ENCODE measurements at places on chromosomes 5 and 9.

DNA sequence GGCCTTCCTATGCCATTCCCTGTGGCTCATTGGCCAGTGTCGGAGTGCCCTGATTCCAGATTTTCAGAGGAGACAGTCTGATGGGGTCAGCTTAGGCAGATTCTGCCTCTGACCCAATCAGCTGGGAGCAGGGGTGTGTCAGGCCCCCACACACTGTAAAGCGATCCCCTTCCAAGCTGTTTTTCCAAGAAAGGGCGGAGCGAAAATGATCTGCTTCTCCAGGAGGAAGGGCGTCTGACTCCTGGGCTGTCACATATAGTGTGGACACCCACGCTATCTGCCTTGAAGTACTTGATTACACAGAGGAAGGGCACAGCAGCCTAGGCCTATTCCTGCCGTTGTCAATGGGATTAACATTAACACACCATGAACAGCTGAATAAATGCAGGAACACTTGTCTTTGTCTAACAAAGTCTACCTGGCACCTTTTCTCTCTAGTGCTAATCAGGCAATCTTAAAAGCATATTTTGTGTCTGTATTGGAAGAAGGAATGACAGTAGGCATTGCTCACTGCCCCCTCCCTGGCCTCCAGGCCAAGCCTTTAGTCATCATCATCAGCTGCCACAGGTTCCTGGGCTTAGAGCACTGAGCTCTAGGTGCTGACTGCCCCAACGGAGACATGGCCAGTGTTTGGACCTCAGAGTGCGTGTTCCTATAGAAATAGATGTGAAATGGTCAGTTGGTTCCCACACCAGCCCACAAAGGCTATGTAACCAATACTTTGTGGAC lies 218.7 kb downstream of the MELK start:
- DNase-seq = peak; percentile 80

GRCh38 chr5:134537297-134537696 lies 11.8 kb downstream of the JADE2 start:
- DNase-seq = no peak

DNA sequence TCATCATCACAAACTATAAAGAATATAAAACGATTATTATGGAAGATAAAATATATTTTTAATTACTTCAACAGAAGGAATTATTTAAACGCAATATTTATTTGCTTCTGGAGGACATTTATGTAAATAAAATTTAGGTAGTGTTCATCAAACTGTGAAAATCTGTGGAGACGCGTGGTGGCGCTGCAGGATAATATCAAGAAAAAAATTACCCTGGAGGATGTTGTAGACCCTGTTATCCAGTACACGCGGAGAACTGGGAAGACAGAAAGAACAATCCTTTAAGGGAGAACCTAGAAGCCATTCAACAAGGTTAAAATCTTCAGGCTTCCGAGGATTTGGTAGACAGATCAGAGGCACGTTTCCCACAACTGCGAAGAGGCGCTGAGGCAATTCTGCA lies at the start of gene PCDHB12:
PCDHB12 (plus strand) TSS at position 242 of the 400 bp plus-strand sequence. CDS start 189 bp downstream, outside the sequence.
- no peak for DNase-seq

- no peak for DNase-seq
These were observed 23.0 kb upstream of the MTAP start for GRCh38 chr9:21779397-21779796.

- no peak for DNase-seq
These were observed 260.8 kb upstream of the TNC start for GRCh38 chr9:115378758-115379157.

- DNase-seq = peak; percentile 55
These were observed 624 bp downstream of the FBXW11 start for GRCh38 chr5:172005708-172006320.

DNA sequence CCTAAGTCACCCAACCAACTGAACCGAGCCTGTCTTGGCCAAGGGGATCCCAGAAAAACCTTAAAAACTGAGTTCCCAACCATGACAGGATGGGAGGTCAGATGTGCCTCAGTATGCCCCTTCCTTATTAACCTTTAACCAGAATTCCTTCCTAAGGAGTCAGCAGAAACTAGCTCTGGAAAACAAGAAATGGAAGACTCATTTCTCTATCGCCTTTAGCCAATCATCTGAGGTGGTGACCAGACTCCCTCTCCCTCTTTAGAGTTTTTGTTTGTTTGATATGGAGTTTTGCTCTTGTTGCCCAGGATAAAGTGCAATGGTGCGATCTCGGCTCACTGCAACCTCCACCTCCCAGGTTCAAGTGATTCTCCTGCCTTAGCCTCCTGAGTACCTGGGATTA lies 37.5 kb downstream of the SLC28A3 start:
- DNase-seq = no peak

- no peak for DNase-seq
These were observed 49.2 kb upstream of the FCN1 start for GRCh38 chr9:134966697-134967546.

DNA sequence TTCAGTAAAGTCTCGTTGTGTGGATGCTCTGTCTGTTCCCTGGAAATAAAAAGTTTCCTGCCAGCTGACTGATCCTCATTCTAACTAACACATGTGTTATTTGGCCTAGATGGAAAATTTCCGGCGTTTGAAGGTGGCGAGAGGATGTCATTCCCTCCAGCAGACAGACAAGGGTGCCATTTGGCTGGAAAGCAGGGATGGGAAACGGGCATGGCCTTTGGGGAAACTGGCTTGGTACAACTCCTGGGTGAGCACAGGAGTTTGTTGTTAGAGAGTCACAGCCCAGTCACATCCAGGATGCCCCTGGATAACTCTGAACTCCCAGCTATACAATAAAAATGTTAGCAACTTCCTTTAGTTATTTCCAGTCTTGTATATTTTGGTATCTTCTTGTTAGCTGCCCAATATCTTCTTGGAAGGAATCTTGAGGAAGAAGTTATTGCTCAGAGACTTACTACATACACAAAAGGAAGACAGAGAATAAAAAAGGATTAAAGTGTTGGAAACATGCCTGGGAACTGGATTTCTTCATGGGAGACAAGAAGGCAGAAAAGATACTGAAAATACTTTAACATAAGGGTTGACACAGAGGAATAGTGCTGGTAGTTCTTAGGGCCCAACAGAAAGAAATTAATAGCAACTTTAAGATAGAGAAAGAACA lies 41.9 kb downstream of the TEK start:
- no peak for DNase-seq

DNA sequence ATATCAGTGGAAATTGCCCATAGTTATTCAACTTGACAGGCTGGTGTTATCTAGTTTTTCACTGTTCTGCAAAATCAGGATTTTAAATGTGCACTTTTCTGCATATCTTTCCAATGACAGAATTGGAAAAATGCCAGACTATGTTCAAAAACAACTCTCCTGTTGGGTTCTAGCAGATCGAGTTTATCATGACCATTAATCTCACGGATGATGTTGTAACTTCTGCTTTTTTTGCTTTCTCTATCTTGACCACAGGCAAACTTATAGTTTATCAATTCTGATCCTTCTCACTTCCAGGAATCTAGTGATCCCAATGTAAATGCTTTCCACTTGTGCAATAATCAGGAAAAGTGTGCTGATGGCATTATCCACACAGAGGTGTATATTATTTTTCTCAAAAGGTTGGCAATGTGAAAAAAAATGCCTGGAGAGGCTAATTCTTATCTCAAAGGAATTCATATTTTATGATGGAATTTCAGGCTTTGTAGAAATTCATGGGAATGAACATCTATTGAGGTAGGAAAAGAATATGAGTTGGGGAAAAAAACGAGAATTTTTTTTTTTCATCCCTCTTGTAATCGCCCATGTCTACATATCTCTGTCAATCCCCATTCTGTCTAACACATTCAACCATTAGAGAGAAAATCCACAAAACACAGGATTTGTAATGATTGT lies 73.6 kb upstream of the DAB2 start:
- no peak for DNase-seq

GRCh38 chr5:58239045-58239444 lies 220.8 kb downstream of the PLK2 start:
- DNase-seq = no peak

GRCh38 chr5:57202811-57203210 lies 29.0 kb downstream of the GPBP1 start:
- DNase-seq = no peak

GRCh38 chr5:22560147-22560546 lies 293.0 kb downstream of the CDH12 start:
- no peak for DNase-seq

GRCh38 chr5:17978954-17979353 lies 344.7 kb downstream of the TAF11L14 start:
- DNase-seq = no peak

DNA sequence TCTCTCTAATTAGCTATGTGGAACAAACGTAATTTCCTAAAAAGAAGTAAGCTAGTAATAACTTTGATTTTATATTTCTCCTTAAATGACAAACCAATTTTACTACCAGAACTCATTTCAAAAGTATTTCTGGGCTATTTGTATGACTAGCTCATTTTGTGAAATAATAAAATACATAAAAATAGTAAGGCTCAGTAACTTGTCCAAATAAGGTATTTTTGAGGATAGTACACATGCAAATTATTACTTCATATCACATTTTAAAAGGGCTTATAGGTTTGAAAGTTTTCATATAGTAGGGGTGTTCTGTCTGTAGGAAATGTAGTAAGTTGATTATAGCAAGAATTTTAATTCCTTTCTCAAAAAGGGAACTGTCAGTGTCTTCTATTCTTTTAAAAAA lies 26.5 kb downstream of the C9orf85 start:
- DNase-seq = no peak

DNA sequence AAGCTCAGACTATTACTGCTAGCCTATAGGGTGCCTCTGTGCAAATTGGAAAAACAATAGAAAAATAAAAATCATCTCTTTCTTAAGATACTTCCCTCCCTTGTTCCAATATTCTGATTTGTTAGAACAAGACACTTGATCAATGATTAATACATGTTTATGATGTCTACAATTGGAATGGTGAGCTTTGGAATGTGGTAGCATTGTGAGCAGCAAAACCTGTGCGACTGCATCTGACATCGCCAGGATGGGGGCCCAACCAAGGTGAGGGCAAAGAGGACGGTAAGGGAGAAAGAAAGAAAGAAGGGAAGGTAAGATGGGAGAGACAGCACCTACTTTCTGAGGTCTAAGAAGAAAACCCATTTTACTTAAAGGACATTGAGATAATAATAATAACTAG lies 183.0 kb upstream of the TRIM32 start:
- DNase-seq = no peak

GRCh38 chr5:145362266-145362665 lies 472.9 kb downstream of the PRELID2 start:
- DNase-seq = no peak

GRCh38 chr5:146025114-146025680 lies 80.2 kb downstream of the PLAC8L1 start:
- DNase-seq = no peak

DNA sequence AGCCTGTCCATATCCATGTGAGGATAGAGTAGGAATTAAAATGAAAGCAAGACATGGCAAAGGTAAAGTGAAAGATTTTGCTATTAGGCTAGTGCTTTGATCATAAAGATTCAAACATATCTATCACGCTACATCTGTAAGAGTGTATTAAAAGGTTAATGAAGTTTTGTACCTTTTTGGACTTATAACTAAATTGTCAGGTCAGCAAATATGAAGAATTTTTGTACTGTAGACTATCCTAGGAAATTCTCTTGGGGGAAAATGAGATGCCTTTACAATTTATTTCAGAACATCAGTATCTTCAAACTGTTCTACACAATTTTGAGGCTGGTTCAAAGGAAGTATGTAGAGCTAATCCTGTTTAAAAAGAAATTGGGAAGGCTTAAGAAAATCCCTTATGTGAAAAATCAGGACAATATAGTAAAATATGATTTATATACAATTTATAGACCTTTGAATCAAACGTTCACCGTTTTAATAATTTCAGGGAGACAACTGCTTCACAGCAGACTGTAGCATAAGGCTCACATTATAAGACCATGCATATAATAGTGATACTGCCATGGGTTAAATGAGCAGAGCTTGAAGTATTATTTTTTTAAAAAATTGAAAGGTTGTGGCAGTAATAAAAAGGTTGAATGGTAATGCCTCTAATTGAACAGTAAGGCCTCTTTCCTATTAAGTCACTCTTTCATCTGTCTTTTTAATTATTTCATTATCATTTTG lies 639.5 kb upstream of the ARRDC3 start:
- DNase-seq = no peak

GRCh38 chr5:75536694-75537360 lies 25.1 kb downstream of the POLK start:
- no peak for DNase-seq

DNA sequence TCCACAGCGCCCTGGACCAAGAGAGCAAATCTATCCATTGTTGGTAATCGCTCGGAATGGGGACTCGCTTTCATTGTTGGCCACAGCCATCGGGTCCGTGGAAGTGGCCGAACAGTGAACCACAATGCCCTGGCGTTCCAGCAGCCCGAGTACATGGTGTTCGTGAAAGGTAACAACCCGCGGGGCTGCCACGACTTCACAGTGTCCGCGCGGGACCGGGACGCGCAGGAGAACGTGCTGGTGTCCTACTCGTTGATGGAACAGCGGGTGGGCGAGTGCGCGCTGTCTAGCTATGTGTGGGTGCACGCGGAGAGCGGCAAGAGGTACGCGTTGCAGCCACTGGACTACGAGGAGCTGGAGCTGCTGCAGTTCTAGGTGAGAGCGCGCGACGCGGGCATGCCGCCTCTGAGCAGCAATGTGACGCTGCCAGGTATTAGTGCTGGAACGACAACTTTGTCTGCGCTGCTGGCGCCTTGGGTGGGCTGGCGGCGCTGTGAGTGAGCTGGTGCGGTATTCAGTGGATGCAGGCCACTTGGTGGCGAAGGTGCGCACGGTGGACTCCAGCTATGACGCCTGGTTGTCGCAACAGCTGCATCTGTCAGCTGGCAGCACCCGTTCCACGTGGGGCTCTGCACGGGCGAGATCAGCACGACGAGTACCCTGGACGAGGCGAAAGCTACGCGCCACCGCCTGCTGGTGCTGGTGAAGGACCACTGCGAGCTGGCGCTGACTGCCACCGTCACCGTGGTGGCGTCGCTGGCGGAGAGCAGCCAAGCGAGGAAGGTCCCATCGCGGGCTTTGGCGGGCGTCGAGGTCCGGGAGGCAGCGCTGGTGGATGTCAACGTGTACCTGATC lies 6.1 kb upstream of the PCDHA11 start:
- no peak for DNase-seq

DNA sequence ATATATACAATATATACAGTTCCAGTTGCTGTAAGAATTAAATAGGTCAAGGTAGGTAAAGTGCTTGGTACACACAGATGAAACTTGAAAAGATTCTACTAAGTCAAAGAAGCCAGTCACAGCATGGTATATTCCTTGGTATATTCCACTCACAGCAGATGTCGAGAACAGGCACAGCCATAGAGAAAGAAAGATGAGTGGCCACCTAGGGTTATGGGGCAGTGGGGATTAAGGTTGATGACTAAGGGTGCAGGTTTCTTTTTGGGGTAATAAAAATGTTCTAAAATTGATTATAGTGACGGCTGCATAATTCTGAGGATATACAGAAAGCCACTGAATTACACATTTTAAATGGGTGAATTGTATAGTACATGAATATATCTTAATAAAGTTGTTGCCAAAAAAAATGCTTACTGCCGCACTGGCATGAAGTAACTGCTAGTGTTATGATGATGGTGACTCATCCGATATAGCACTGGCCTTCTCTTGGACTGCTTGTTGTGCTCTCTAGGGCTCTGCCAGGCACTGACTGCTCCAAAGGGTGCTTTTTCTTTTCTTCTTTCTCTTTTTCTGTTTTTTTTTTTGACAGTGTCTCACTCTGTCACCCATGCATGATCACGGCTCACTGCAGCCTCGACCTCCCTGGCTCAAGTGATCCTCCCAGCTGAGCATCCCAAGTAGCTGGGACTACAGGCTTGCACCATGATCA lies 23.5 kb downstream of the TBC1D2 start:
- DNase-seq = no peak

Data from SJCRH30 (cell line).